MCF 10A (cell line): ENCODE measurements at places on chromosomes 1 and 21. TPM values are rescaled to one million over a fixed set of nuclear protein-coding genes. Genes with fewer than 3 reads are reported as not detected.

The SELP gene
- not detected in 2 replicates for total RNA-seq

The VANGL2 gene
- total RNA-seq = 0.26 and 0.27 TPM in 2 replicates

The STK40 gene
- total RNA-seq = 44.0 and 47.4 TPM in 2 replicates

The FMN2 gene
- 5.3 and 8.6 TPM in 2 replicates for total RNA-seq

The NBPF3 gene
- total RNA-seq = 5.5 and 6.5 TPM in 2 replicates

The TRNAU1AP gene
- 28.2 and 33.4 TPM in 2 replicates for total RNA-seq

The TRPM2 gene
- 10.0 and 11.0 TPM in 2 replicates for total RNA-seq

The LMOD1 gene
- total RNA-seq = not detected in 2 replicates

The FCRL5 gene
- not detected in 2 replicates for total RNA-seq

The KRTAP19-1 gene
- not detected in 2 replicates for total RNA-seq

The TAL1 gene
- total RNA-seq = not detected in 2 replicates

The LCE6A gene
- total RNA-seq = not detected in 2 replicates

The FBLIM1 gene
- total RNA-seq = 78.2 and 101 TPM in 2 replicates

The CHODL gene
- total RNA-seq = 0.19 TPM in 1 of 2 replicates, not detected in the other

The BLACAT1 gene
- 0.72 and 1.1 TPM in 2 replicates for total RNA-seq

The ETV3L gene
- total RNA-seq = not detected in 2 replicates

The AMPD1 gene
- not detected in 2 replicates for total RNA-seq

The WDTC1 gene
- 15.7 and 18.9 TPM in 2 replicates for total RNA-seq

The FCRL6 gene
- not detected in 2 replicates for total RNA-seq

The ZFP69 gene
- total RNA-seq = 1.8 and 2.2 TPM in 2 replicates

The PRSS38 gene
- total RNA-seq = not detected in 2 replicates

The OLIG1 gene
- total RNA-seq = not detected in 2 replicates

The LMX1A gene
- not detected in 2 replicates for total RNA-seq

The CYYR1 gene
- not detected in 2 replicates for total RNA-seq

The S100A14 gene
- 264 and 332 TPM in 2 replicates for total RNA-seq

The VHLL gene
- total RNA-seq = 0.49 TPM in 1 of 2 replicates, not detected in the other
